ENCODE measurements at places on chromosomes 7 and 10.

GRCh38 chr7:135215698-135216097 is 4.4 kb upstream of the WDR91 start:
- no peak for DNase-seq

- DNase-seq, result peak; percentile 12
These were observed 784 bp upstream of the SERPINE1 start for GRCh38 chr7:101125989-101126650.

GRCh38 chr10:112952282-112953173 is 2.5 kb downstream of the TCF7L2 start:
- no peak for DNase-seq

- no peak for DNase-seq
These were observed 84.0 kb upstream of the KLF6 start for GRCh38 chr10:3869036-3869435.

GRCh38 chr7:22013711-22014110 is 68.0 kb upstream of the CDCA7L start:
- DNase-seq, result no peak

DNA sequence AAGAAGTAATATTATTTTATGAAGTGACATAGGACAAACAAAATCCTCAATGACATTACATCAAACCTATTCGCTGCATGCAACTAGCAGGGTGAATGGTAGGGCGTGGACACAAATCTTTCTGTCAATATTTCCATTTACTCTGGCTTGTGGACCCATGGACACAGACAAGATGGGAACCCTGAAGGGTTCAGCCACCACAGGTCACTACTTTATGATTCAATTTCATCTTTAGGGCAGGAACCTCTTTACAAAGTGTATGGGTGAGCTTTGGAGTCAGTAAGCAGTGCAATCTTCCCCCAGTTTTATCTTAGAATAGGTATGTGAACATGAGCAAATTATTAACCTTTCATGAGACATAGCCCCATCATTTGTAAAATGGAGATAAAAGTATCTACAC is 982.4 kb upstream of the LRRTM3 start:
- no peak for DNase-seq

DNA sequence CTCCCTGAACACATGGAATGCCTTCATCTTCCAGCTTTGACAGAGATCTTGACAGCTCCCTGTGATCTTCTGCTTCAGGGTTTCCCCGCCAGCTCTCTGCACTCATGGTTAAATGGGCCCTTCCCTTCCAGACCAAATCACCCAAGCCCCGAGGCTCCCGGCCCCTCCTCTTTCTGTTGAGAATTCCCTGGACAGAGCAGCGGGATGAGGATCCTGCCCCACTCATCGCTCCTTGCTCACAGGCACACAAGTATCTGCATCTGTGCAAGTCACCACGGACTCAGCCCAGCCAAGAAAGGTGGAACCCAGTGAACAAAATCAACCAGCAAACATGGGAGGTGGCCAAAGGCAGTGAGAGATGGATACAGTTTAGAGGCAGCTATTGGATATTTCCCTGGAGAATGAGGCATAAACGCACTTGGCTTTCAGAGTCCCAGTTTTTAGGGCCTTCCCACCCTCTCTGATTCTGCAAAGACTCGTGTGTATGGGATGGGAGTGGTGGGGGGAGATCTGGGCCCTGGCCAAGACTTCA is 37.7 kb upstream of the CXCL12 start:
- DNase-seq, result no peak

GRCh38 chr7:2379161-2379560 is 24.2 kb upstream of the CHST12 start:
- no peak for DNase-seq

DNA sequence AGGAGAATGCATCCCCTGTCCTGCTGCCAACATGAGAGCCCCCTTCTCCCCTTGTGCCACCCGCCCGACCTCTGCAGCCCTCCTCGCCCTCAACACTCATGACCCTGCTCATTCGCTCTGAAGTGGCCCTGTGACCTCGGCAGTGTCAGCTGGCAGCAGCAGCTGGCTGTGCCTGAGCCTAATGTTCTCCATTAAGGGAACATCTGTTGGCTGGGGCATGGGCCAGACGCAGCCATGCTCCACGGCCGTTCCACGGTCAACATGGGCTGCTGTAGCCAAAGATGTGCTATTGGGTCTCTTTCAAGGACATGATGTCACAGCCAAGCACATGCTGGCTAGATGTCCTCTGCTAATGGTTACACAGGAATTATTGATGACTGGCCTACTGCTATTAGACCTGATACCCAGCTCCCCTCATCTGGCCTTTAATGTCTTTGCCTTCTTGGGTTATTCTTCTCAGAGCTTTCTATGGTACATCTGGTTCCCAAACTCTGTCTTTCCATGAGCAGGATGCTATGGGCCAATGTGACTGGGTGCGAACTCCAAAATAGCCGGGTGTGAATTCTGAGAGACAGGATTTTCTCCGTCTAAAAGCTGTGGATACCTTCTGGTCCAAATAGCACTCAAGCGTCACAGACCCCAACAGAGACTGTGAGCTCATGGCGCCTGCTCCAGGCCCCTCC is 22.4 kb downstream of the ADCYAP1R1 start:
- no peak for DNase-seq

- DNase-seq, result no peak
These were observed 9.3 kb downstream of the CRYGN start for GRCh38 chr7:151430391-151431205.

GRCh38 chr7:21106296-21106732 is 319.6 kb upstream of the SP8 start:
- DNase-seq, result no peak

DNA sequence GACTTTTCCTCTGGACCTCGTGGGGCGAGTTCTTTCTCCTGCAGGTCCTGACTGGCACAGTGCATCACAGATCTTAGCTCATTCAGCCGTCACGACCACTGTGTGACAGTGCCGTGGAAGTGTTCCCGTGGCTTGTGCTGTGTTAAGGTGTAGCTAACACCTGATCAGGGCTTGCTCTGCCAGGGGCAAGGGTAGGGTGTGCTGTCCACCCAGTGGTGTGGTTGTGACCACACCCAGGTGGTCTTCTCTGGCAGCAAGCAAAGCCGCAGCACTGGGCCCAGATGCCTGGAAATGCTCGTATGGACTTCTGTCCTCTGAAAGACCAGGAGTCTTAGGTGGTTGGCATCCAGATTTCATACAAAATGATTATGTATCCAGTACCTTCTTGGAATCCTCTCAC is 86.2 kb downstream of the GLRX3 start:
- DNase-seq, result no peak

DNA sequence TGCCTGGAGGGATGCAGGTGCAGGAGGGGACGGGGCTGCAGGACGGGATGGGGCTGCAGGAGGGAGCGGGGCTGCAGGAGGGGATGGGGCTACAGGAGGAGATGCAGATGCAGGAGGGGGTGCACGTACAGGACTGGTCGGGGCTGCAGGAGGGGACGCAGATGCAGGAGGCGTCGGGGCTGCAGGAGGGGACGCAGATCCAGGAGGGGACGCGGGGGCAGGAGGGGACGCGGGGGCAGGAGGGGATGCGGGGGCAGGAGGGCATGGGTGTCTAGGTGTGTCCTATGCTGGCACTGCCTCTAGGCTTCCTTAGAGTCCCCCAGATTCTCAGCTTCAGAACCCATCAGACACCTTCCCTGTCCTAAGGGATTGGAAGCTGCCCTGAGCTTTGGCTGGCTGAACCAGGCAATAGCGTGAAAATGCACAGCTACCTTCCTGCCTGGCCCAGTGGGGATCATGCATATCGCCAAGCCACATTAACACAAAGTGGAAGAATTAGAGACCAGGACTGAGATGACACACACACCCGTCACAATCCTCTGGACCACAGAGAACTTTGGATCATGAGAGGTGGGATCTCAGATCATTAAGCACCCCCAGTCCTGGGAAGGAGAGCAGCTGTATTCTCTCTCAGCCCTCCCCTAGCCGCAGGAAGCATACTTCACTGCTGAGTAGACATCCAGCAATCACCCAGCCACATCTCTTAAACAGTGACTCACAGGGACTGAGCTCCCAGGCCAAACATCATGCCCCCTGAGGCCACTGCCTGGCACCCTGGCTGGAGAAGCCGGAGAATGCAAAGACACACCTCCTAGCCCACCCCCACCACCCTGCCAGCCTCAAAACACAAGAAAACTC is 67.3 kb downstream of the VWA2 start:
- no peak for DNase-seq

DNA sequence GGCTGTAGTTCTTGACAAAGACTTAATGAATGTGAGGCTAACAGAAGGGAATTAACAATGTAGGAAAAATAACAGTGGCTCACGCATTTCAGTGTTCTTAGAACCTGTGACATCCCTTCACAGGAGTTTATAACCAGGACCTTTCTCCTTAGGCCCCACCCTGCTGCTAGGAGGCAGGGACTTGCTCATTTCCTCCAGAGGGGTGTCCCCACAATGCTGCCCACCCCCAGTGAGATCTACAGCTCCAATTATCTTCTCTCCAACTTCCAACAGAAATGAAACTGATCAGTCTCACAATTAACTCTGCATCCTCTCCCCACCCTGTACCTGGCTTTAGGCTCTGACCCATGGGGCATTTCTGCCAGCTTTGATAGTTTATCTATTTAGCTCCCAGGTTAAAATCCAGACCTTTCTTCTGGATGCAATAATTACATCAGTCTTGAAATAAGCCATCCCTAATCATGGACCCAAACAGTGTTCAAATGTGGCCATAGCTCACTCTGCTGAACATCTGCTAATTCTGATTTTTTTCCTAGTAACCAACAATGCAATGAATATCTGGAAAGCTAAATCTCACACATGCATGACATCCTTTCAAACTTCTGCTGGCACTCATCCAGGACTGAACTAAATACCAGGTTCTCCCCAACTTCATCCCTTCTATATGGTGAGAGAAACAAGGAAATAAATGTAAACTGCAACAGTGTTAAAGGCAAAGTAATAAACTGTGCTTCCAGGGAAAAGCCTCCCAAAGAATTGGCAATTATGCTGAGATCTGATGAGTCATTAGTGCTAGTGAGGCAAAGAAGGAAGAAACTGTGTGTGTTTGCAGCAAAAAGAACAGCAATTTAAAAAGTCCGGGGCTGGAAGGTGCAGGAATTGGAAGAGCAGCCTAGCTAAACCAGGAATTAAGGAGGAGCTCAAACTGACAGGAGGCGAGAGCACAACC is 64.6 kb downstream of the HERPUD2 start:
- DNase-seq, result no peak

DNA sequence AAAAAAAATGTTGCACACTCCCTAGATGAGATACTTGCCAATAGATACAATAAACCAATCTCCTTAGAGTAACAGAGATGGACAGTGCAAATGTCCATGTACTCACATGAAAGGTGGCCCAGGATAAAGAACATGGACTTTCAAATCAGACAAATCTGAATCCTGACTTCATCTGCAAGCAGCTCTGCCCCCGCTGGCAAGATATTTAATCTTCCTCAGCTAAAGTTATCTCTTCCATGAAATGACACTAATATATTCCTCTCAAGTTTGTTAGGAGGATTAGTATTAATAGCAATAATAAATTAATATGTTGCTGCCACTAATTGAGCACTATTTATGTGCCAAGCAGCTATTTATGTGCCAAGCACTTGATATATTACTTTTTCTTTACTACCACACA is 148.6 kb upstream of the YAE1 start:
- DNase-seq, result no peak

GRCh38 chr10:33132626-33133025 is 174.6 kb upstream of the ITGB1 start:
- DNase-seq, result no peak

DNA sequence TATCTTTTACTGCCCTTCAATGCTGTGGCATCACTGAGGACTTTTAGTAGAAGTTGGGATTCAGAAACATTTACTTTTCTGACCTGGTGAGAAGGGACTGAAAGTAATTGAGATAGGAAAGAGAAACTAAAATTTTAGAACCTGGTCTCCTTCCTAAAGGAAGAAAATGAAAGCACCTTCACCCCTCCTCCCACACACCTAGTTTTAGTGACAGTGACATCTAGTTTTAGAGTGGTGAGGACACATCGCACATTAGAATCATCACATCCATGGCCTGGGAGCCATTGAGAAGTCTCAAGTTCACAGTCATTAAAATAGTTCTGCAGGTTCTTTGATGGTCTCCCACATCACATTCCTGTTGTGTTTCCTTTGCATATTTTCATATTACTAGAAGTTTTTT is 16.1 kb downstream of the TAS2R41 start:
- no peak for DNase-seq

GRCh38 chr10:69646185-69647060 is 16.4 kb downstream of the FAM241B start:
- DNase-seq, result no peak

- DNase-seq, result no peak
These were observed 115.9 kb downstream of the RAPGEF5 start for GRCh38 chr7:22240904-22241571.

- DNase-seq, result no peak
These were observed 229.8 kb upstream of the NPY start for GRCh38 chr7:24054236-24054635.

- DNase-seq, result no peak
These were observed 23.3 kb downstream of the KIAA1549 start for GRCh38 chr7:138957753-138958390.

- no peak for DNase-seq
These were observed 106.6 kb downstream of the ADCY1 start for GRCh38 chr7:45680776-45681175.

- no peak for DNase-seq
These were observed 27.7 kb upstream of the FKBP9 start for GRCh38 chr7:32929430-32930143.

- no peak for DNase-seq
These were observed 66.2 kb upstream of the MXI1 start for GRCh38 chr10:110141185-110141584.

DNA sequence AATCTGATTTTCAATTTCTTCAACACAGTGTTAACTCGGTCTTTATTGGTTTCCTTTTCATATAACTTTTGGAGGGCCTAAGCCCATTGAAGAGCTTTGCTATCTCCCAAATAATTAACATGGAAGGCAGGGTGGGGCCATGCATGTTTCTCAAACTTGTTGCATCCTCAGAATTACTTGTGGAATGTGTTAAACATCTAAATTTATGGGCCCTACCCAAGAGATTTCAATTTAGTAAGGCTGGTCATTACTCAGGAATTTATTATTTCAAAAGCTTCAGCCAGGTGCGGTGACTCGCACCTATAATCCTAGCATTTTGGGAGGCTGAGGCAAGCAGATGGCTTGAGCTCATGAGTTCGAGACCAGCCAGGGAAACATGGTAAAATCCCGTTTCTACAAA is 208.9 kb downstream of the SORCS3 start:
- no peak for DNase-seq

GRCh38 chr7:94513565-94513860 is 3.9 kb downstream of the CASD1 start:
- DNase-seq, result no peak

GRCh38 chr7:120645966-120646365 is 212.0 kb downstream of the TSPAN12 start:
- DNase-seq, result no peak
